ENCODE measurements at places on chromosomes 3 and 15. TPM values are rescaled to one million over a fixed set of nuclear protein-coding genes. Genes with fewer than 3 reads are reported as not detected.

GRCh38 chr3:48656061-48656840 lies 6.4 kb downstream of the CELSR3 start:
- peak; percentile 89 for DNase-seq

- DNase-seq: no peak
Measured at GRCh38 chr15:52423852-52424251, 104.8 kb downstream of the MYO5A start.

DNA sequence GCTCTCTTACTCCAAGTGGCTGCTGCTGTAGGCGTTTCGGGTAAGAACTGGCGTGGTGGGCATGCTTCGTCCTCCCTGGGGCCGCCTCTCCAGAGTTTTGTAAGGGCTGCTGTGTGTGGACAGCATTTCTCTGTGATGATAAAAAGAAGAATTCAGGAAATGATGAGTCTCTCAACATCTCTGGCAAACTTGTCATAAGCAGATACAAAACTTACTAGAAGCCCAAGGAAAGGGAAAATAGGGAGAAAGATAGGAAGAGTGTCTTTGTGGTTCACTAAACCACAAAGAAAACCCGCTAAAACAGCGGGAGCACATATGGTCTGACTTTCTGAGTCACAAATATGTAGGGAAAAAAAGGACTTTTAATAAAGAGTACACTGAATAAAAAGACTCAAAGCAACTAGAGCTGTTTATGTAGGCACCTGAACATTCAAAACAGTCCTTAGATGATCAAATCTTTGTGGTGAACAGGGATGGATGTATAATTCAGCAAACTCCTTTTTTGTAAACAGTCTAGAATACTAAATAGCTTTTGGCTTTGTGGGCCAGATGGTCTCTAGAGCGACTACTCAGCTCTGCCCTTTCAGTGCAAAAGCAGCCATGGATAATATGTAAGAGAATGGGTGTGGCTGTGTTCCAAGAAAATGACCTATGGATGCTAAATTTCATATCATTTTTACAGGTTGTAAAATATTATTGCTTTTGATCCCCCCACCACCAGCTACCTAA lies 60.4 kb upstream of the LMOD3 start:
- no peak for DNase-seq

EPHB1 gene
- 0.87 TPM for total RNA-seq

DNA sequence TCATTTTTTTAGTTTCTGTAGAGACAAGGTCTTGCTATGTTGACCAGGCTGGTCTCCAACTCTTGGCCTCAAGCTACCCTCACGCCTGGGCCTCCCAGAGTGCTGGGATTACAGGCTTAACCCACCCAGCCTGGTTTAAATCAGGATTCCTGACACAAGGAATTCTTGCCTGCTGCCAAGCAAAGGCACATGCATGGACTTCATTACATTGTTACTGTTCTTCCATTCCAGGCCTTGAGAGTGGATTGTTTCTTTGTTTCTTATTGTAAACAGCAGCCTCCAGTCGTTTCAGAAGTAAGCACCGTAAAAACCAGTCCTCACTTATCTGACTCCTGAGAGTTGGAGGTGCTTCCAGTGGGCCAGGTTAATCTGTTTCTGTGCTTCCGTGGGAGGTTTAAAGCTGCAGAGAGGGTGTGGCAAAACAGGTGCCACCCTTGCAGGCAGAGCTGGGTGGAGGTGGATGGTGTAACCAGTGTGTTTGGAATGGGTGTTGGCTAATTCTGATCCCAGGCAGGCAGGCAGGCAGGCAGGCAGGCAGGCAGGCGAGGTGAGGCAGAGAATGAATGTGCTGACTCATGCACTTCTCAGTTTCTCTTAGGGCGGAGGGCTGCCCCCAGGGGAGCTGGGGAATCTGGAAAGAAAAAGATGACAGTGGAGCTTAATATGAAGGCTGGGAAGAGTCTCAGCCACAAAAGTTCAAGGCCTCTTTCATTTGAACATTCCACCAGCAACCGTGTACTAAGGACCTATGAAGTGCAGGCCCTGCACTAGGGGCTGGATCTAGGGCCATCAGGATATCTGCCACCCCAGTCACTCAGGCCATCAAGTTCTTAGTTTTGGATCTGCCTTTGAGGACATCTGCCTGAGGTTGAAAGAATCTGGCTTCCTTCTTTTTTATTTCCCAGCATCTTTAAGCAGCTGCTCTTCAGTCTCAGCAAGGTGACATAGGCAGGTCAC lies 37.0 kb upstream of the CDCP1 start:
- no peak for DNase-seq

DNA sequence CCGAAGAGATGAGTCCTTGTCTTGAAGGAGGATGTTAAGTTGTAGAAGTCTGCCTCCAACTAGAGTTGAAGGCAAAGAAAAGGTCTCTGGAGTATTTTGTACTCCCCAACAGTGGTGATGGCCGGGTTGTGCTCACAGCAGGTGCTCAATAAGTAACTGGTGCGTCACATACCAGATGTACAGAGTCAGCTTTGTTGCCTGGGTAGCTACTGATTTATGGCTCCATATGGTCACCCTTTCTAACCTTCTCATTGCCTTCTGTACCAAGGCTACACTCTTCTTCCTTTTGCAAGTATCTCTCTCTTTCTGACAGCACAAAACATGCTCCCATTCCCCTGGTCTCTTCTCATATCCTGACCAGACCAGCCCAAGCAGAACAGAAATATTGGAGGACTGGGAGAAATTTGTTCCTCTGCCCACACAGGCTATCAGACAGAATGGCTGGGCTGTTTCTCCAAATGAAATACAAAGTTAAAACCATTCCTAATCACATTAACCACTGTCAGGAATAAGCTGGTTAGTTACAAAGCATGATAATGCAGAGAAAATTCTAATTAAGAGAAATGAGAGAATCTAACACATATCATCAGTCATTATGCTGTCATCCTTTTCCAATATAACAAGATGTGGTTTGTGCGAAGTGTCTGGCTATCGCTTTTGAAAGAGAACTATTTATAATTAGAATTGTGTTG lies 150.1 kb upstream of the LRRN1 start:
- DNase-seq: no peak

DNA sequence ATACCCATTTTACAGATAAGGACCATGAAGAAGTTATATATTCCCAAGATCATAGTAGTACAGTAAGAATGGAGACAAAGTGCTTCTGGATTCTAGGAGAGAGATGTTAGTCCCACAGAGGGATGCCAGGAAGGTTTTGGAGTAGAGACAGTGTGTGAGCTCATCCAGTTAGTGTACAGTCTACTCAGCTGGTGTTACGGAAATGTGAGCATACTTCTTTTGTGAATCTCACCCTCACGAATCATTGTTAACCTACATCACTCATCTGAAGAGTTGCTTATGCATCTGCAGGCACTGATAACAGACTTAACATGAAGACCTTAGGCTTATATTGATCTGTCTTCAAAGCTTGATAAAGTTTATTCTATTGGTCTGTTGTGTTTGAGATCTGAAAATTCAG lies 106.6 kb upstream of the PTPRG start:
- no peak for DNase-seq

DNA sequence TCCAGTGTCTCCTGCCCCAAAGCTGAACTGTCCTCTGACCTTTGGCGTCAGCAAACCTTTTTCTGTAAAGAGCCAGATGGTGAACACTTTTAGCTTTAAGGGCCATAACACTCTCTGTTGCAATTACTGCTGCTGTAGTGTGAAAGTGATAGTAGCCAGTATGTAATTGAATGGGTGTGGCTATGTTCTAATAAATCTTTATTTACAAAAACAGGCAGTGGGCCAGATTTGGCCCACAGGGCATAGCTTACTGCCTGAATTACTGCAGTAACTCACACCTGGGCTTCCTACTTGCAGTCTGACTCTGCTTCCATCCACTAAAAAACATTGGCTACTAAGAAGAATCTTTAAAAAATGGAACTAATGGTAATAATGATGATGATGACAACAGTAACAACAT lies 68.0 kb upstream of the SLC6A11 start:
- no peak for DNase-seq

DNA sequence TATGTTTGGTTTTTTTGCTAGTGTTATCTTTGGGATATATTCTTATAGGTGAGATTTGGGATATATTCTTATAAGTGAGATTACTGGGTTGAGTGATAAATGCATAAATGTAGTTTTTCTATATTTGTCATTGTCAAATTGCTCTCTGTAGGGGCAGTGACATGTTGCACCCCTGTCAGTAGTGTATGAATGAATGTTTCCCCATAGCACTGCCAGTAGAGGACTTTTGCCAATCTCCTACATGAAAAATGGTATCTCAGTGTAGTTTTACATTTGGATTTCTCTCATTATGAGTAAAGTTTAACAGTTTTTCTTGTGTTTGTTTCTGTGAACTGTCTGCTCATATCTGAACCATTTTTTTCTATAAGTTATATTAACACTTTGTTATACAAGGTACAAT lies 13.6 kb downstream of the U2SURP start:
- DNase-seq: no peak

DNA sequence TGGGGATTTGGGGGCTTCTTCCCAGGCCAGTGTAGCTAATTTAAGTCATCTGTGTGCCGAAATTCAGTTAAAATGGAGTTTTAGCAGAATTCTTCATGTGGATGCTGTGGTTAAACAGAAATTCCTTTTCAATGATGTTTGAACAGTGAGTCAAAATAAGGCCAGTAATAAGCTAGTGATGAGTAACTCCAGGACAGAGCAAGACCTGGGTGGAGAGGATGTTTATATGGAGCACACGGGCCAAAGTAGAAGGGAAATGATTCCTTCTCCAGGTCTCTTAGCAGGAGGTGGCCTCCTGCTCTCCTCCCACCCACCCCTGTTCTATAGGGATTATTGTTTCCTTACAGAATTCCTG lies 31.9 kb upstream of the UACA start:
- no peak for DNase-seq

CSPG4 gene
- 0.15 TPM for total RNA-seq

SLC6A20 gene
- 0.32 TPM for total RNA-seq

ST3GAL6 gene
- total RNA-seq: not detected

GRCh38 chr3:140347151-140347550 lies 330.7 kb upstream of the TRIM42 start:
- DNase-seq: no peak

GRCh38 chr3:43874731-43875130 lies 184.0 kb downstream of the ABHD5 start:
- DNase-seq: no peak

ADAMTS7 gene
- total RNA-seq: 16.6 TPM

GRCh38 chr15:90986790-90987507 lies 7.4 kb downstream of the PRC1 start:
- DNase-seq: peak; percentile 21

DNA sequence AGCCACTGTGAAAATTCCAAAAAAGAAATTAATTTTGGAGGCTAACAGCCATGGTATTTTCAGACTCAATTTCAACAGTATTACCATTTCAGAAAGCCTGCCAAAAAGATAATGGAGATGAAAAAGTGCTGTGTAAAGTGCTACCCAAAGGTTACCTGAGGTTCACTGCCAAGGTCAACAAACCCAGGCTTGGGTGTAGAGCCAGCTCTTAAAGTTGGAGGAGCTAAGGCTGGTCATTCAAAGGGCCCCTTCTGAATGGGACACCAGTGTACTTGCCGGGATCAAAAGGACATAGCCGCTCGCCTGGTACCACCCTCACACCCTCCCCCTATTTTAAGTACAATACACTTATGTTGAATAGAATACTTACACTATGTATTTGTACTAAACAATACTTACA lies 64.5 kb downstream of the ETV5 start:
- DNase-seq: no peak

GRCh38 chr15:74517096-74517495 lies 23.9 kb upstream of the ARID3B start:
- no peak for DNase-seq

MSL2 gene
- 97.1 TPM for total RNA-seq

MKRN2OS gene
- total RNA-seq: not detected

- no peak for DNase-seq
Measured at GRCh38 chr3:13539292-13539638, 9.7 kb upstream of the FBLN2 start.

- no peak for DNase-seq
Measured at GRCh38 chr3:140731440-140732119, 53.7 kb downstream of the TRIM42 start.

COLQ gene
- total RNA-seq: 1.9 TPM

COL6A5 gene
- total RNA-seq: not detected

C15orf62 gene
- total RNA-seq: 9.5 TPM

- no peak for DNase-seq
Measured at GRCh38 chr15:65366122-65366892, 11.5 kb downstream of the IGDCC3 start.

DNA sequence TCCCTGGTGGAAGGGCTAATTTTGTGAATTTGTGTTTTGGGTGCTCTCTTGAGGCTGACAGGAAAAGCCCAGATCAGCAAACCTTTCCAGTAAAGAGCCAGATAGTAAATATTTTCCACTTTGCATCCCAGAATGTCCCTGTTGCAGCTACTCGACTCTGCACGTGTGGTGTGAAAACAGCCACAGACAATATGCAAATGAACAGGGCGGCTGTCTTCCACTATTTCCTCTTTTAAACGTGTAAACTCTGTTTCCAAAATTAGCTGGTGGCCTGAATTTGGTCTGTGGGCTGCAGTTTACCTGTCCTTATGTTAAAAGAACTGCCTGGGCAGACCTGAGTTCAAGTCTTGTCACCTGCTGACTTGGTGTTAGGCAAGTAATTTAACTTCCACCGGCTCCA lies 202.7 kb downstream of the EDEM1 start:
- DNase-seq: peak; percentile 57

GRCh38 chr15:40325188-40325587 lies 1.7 kb downstream of the INAFM2 start:
- no peak for DNase-seq

All from B cell (primary cell).